ENCODE measurements at places on chromosomes 6 and 20.

- DNase-seq: no peak
Observed at GRCh38 chr20:64210656-64211369, 44.7 kb upstream of the PCMTD2 start.

DNA sequence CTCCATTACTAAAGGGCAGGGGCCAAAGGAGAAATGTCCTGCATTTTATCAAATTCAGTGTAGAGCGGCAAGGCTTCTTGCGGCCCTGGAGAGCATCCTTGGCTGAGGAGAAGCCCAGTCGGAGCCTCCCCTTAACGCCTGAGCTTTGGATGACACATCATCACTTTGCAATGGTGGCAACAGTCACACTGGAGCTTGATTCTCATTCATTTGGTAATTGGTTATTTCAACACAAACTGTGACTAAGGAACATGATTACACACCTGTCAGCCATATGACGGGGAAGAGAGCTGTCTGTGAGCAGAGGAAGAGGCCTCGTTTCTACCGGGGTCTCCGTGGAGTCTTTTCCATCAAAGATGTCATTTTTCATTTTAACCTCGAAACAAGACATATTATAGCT, 81.4 kb downstream of the SOBP start:
- no peak for DNase-seq

DNA sequence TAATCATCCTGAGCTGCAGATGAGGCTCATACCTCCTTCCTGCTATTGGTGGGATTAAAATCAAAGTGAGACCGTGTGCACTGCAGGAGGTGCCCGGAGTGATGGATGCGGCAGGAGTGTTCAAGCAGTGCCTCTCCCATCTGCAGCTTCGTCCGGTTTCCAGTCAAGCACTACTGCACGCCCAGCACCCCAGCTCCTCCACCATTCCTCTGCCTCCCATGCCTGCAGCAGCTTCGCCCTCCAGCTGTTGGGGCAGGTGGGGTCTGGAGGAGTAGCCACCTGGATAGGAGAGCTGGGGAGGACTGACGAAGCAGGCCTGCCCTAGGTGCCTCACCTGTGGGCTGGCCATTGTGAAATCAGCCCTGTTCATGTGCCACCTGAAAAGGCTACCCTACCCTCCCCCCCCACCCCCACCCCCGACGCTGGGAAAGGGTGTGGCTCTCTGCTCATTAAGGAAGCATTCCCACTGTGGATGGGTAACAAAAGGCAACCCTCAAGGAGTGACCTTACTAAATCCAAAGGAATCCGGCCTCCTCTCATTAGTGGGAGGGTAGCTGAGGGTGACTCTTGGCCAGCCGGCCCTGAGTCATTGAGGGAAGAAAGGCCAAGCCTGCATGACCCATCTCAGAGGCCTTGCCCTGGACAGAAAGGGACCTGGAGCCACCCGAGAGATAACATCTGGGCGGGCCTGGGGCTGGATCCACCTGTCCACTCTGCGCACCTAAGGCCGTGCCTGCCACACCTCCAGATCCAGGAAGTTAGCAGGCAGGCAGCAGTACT, 115.9 kb upstream of the ARMC2 start:
- no peak for DNase-seq

DNA sequence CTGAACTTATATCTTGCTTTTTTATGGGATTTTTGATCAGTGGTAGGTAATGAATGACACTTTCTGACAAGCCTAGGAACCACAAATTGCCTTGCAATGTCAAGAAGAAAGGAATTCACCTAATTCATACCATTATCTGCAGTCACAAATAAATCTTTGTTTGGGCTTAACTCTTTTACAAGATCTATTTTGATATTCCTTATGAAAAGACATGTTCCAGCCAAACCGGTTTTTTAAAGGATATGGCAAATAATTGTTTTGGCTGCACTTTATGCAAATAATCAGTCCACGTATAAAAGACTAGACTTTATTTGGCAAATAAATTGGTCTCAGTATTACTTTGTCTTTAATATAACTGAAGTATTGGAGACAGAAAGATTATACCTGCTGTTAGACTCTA, 771.7 kb upstream of the ADGRB3 start:
- no peak for DNase-seq

DNA sequence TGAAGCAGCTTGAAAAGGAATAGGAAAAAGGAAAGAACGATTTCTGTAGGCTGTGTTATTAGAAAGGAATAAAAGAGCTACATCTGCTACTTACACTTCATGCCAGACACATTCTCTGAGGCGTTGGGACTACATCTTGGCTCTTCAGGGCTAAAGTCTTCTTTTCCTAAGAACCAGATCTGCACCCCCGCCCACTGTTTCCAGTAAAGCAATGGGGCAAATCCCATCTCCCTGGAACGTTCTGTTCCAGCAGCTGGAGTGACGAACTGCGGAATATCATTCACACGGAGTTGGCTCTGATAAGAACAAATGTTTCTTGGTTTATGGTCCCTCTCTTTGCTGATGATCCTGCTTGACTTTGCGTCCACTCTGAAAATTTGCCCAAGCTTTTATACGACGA, 26.9 kb downstream of the FAM50B start:
- no peak for DNase-seq

DNA sequence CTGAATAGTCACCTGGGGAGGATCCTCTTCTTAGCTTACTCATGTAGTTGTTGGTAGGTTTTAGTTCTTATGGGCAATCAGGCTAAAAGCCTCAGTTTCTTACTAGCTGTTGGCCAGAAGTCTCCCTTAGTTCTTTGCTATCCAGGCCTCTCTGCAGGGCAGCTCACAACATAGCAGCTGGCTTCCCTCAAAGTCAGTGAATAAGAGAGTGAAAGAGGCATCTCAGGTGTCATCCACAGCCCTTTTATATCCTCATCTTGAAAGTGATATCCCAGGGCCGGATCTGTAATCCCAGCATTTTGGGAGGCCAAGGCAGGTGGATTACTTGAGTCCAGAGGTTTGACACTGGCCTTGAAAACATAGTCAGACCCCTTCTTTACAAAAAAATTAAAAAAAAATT, 42.1 kb upstream of the FOXA2 start:
- peak; percentile 65 for DNase-seq

GRCh38 chr20:49405062-49405683, 77.3 kb downstream of the KCNB1 start:
- no peak for DNase-seq

DNA sequence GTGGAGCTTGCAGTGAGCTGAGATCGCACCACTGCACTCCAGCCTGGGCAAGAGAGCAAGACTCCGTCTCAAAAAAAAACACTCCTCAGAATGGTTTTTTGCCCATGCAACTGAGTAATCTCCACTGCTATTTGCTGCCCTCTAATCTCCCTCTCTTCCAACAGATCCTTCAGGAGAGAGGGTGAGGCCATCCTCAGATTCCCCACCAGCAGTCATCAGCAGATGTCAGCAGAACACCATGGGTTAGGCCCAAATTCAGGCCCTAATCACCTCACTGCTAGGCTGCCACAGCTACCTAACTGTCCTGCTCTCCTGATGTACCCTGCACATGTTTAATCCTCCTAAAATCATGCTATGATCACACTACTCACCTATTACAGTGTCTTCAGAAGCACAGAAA, 63.2 kb upstream of the BEND6 start:
- DNase-seq: no peak

GRCh38 chr20:63138855-63139341, 77.0 kb downstream of the YTHDF1 start:
- DNase-seq: no peak

- DNase-seq: no peak
Observed at GRCh38 chr20:61497029-61497627, 245.1 kb downstream of the CDH4 start.

DNA sequence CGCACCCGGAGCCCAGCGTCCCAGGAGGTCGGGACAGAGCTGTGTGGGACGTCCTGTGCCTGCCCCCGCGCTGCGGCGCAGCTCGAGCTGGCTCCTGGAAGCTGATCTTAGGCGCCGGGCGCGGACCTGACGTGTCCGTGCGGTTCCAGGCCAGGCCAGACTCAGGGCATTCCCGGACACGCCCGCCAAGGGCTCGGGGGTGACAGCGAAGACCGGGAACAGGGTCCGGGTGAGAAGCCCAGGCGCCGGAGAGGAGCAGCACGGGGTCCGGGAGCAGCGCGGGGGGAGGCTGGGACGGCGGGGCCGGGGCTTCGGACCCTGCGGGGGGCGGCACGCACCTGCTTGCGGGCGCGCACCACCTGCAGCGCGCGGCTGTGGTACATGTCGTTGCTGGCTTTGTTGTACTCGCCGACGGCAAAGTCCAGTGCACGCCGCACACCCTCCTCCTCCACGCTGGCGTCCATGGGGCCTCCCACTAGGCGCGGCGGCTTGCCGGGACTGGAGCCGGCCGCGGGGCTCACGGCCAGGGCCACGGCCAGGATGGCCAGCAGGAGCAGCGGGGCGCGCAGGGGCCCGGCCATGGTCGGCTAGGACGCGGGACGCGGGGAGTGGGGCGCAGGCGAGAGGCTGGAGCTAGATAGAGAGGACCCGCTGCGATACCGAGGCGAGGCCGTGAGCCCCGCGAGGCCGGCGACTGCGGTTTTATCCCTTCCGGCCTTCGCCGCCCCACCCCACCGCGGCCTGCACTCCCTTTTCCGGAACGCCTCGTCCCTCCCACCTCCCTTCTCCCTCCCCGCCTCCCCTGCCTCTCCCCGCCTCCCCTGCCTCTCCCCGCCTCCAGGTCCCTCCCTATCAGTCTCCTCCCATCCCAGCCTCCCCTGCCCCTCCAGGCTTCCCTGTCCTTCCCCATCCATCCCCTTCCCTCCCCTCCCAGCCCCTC, at the start of gene CST3:
TSS of gene CST3 (minus strand) at position 674 of the 940 bp plus-strand sequence. CDS start at position 581, 93 bp downstream.
- DNase-seq: peak; percentile 84

GRCh38 chr6:148436466-148436865, 93.8 kb downstream of the SASH1 start:
- DNase-seq: no peak

- no peak for DNase-seq
Observed at GRCh38 chr6:43221046-43221972, 8.0 kb downstream of the DNPH1 start.

GRCh38 chr6:116290799-116291198, 11.1 kb upstream of the TSPYL1 start:
- no peak for DNase-seq

DNA sequence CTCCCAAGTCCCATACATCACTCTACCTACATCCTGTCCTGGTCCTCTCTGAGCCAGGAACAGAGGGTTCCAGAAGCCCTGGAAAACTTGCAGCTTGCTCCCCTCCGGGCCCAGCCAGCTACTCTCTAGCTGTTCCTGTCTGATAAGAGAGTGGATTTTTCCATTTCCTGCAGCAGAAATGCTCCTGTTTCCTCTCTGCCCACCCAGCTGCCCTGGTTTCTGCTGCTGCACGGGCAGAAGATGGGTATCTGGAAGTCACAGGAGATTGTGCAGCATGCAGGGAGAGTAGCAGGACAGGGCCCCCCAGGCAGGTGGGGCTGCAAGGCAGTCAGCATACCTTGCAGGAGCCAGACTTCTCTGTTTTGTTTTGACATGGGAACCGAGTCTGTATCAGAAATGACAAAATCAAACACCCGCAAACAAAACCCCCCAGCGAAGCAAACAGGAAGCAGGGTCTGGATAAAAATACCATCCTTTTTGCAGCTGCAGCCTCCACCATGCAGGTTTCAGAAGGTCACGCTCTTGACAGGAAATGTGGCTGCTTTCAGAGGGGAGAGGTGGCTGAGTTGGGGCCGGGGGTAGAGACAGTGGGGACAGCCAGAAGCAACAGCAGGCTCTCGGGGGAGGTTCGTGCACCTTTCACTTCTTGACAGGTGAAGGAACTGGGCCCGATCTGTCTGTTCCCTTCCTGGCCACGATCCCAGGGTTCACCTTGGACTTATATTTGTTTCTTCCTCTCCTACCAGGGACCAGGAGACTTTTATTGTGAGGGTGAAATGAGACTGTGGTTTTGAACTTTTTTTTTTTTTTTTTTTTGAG, 50.8 kb upstream of the FAM83D start:
- DNase-seq: no peak

Measured in renal pelvis (tissue), 12 donors.